ENCODE measurements at places on chromosomes 1 and 21. TPM values are rescaled to one million over a fixed set of nuclear protein-coding genes. Genes with fewer than 3 reads are reported as not detected.

Gene SPRR5
- total RNA-seq, result not detected

Gene FOXD3
- total RNA-seq, result not detected

Gene ITPKB
- 216 TPM for total RNA-seq

Gene ERG
- total RNA-seq, result 1.5 TPM

Gene MMP23B
- 4.1 TPM for total RNA-seq

Gene CYP4Z1
- total RNA-seq, result not detected

Gene MUL1
- total RNA-seq, result 20.4 TPM

Gene ESPN
- 3.7 TPM for total RNA-seq

Gene PLEKHA6
- total RNA-seq, result 0.17 TPM

Gene ADARB1
- total RNA-seq, result 52.9 TPM

Gene CLCA2
- total RNA-seq, result not detected

Gene S100A14
- total RNA-seq, result not detected

Gene TTC39A
- not detected for total RNA-seq

Gene FAM72C
- total RNA-seq, result not detected

Gene ZNF697
- not detected for total RNA-seq

Gene NUAK2
- total RNA-seq, result 9.9 TPM

Gene FCER1A
- total RNA-seq, result 1.5 TPM

Gene EPHA8
- total RNA-seq, result not detected

Gene PCAT6
- not detected for total RNA-seq

Gene USP21
- total RNA-seq, result 36.9 TPM

Gene USP33
- 58.7 TPM for total RNA-seq

Gene C1QA
- total RNA-seq, result not detected

Gene GREM2
- total RNA-seq, result not detected

Gene ELAVL4
- total RNA-seq, result not detected

Gene CCDC17
- 6.1 TPM for total RNA-seq

Gene TMEM51
- not detected for total RNA-seq

Gene TTC24
- total RNA-seq, result 2.3 TPM

Gene DARS2
- total RNA-seq, result 4.8 TPM

Gene TMEM82
- not detected for total RNA-seq
